PC-3 (cell line): ENCODE measurements at places on chromosomes 5 and 9. TPM values are rescaled to one million over a fixed set of nuclear protein-coding genes. Genes with fewer than 3 reads are reported as not detected.

C9orf85 gene
- 7.9 and 13.4 TPM in 2 replicates for total RNA-seq

AJM1 gene
- 1.4 and 2.6 TPM in 2 replicates for total RNA-seq

SCGB3A1 gene
- not detected in 2 replicates for total RNA-seq

PCDHGB7 gene
- total RNA-seq = 0.44 and 1.4 TPM in 2 replicates

PCDHGA10 gene
- 0.23 and 0.84 TPM in 2 replicates for total RNA-seq

NR2F1 gene
- 88.4 and 118 TPM in 2 replicates for total RNA-seq

KIAA1191 gene
- total RNA-seq = 69.5 and 81.1 TPM in 2 replicates

PPP3R2 gene
- not detected in 2 replicates for total RNA-seq

NOXA1 gene
- total RNA-seq = 0.51 and 1.6 TPM in 2 replicates

FOXD4L5 gene
- 0.04 TPM in 1 of 2 replicates, not detected in the other for total RNA-seq

SPINK7 gene
- total RNA-seq = 0.15 TPM in 1 of 2 replicates, not detected in the other

ACOT12 gene
- total RNA-seq = not detected in 2 replicates

SLC45A2 gene
- total RNA-seq = not detected in 2 replicates

ALDOB gene
- not detected in 2 replicates for total RNA-seq

C5orf22 gene
- 15.3 and 15.6 TPM in 2 replicates for total RNA-seq

ZNF169 gene
- total RNA-seq = 2.4 and 2.8 TPM in 2 replicates

CKMT2 gene
- total RNA-seq = not detected in 2 replicates

BARHL1 gene
- not detected in 2 replicates for total RNA-seq

SLC30A5 gene
- total RNA-seq = 54.7 and 55.3 TPM in 2 replicates

CD274 gene
- 3.8 and 5.1 TPM in 2 replicates for total RNA-seq

F12 gene
- 31.0 and 36.8 TPM in 2 replicates for total RNA-seq

BTNL3 gene
- total RNA-seq = not detected in 2 replicates

FOXD1 gene
- 10.3 and 12.8 TPM in 2 replicates for total RNA-seq

CYLC2 gene
- total RNA-seq = not detected in 2 replicates

HDHD3 gene
- 17.8 and 19.2 TPM in 2 replicates for total RNA-seq

SPATA31D4 gene
- not detected in 2 replicates for total RNA-seq

RASEF gene
- total RNA-seq = 12.3 and 14.7 TPM in 2 replicates

BTNL8 gene
- 0.23 TPM in 1 of 2 replicates, not detected in the other for total RNA-seq

SLC36A3 gene
- total RNA-seq = not detected in 2 replicates

FAM81B gene
- not detected in 2 replicates for total RNA-seq

LIX1 gene
- not detected in 2 replicates for total RNA-seq

PRLR gene
- 0.29 and 0.40 TPM in 2 replicates for total RNA-seq

SPINK13 gene
- 3.0 TPM in 1 of 2 replicates, not detected in the other for total RNA-seq

PCDH1 gene
- total RNA-seq = 53.0 and 55.8 TPM in 2 replicates

LTC4S gene
- total RNA-seq = 1.5 and 3.6 TPM in 2 replicates

FGF1 gene
- total RNA-seq = 1.5 and 9.7 TPM in 2 replicates

ADAMTS2 gene
- not detected in 2 replicates for total RNA-seq

LRRC19 gene
- not detected in 2 replicates for total RNA-seq

PCDHB10 gene
- 0.33 and 0.35 TPM in 2 replicates for total RNA-seq

OMD gene
- total RNA-seq = not detected in 2 replicates

KCNV2 gene
- total RNA-seq = not detected in 2 replicates

FBLL1 gene
- total RNA-seq = 0.07 TPM in 1 of 2 replicates, not detected in the other
